ENCODE measurements at places on chromosomes 1 and 21. TPM values are rescaled to one million over a fixed set of nuclear protein-coding genes. Genes with fewer than 3 reads are reported as not detected.

Gene CZIB
- 44.9 TPM for total RNA-seq

Gene PAPPA2
- 0.02 TPM for total RNA-seq

Gene CTPS1
- 175 TPM for total RNA-seq

Gene TRIM67
- total RNA-seq = not detected

Gene ERICH3
- total RNA-seq = not detected

Gene MAP3K21
- total RNA-seq = 1.6 TPM

Gene PRAMEF14
- total RNA-seq = not detected

Gene RGL1
- total RNA-seq = 1.7 TPM

Gene LCE1F
- total RNA-seq = not detected

Gene SPRR2F
- total RNA-seq = not detected

DNA sequence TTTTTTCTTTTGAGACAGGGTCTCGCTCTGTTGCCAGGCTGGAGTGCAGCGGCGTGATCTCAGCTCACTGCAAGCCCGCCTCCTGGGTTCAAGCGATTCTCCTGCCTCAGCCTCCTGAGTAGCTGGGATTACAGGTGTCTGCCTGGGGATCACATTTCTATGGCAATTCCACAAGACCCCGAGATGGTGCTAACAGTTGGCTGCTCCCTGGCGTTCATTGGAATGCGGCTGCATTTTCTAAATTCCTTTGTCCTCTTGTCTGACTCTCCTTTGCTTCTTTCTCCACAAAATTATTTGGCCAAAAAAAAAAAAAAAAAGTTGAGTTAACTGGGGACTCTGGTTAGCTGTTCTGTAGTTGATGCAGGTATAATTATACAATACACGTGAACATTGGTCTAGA is 176.4 kb downstream of the ETS2 start:
- no peak overlapping the region for H3K27ac ChIP-seq
- H3K27me3 ChIP-seq = peaks cover 2% of the 10 kb centered on the region
- H3K36me3 ChIP-seq = peaks cover 4% of the 10 kb centered on the region

DNA sequence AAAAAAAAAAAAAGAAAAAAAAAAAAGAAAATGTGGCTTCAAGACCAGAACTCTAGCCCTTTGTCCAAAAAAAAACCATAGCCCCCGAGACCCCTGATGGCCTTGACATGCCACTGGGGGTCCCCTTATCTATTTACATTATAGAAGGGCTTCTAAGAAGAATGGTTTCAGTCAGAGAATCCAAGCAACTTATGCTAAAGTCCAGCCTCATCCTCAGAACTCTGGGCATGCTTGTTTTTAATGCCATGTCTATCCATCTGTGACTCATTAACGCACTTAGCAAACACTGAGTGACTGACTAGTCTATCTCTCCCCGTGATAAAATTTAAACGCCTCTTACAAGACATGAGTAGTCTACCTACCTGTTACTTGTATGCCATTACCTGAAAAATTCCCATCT is 29.3 kb downstream of the ERG start:
- no peak overlapping the region for H3K27ac ChIP-seq
- no peak overlapping the region for H3K4me3 ChIP-seq
- no peak for DNase-seq
- peaks cover 20% of the 10 kb centered on the region for H3K27me3 ChIP-seq
- no peaks in the 10 kb centered on the region for H3K4me1 ChIP-seq
- H3K36me3 ChIP-seq = no peaks in the 10 kb centered on the region

GRCh38 chr21:31576428-31576827 is 83.1 kb upstream of the SOD1 start:
- peaks cover 5% of the 10 kb centered on the region for H3K4me1 ChIP-seq
- no peak overlapping the region for H3K27ac ChIP-seq
- no peaks in the 10 kb centered on the region for H3K36me3 ChIP-seq

DNA sequence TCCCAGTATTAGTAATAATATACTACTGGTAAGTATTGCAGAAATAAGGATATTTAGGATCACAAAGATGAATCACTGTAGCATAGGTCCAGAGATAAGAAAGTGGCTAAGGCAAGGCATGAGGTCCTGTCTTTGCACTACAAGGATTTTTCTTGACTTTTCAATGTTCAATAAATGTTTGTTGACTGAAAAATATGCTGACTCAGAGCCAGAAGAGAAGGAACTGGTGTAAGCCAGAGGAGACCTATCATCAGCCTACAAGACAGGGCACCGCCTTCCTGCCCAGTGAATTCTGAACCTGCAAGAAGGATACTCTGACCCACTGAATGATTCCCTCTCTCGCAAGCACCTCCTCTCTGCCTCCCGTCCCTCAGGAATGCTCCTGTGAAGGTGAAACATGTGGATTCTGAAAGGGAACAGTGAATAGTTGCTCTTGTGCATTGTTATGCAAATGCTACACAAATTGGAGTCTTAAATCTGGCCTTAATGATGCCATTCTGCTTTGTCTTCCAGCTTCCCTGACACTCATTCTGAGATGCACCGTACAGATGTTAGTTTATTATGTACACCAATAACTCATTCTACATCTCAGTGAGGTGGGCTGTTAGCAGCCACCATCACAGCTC is 540.0 kb downstream of the OMA1 start:
- H3K4me1 ChIP-seq = no peaks in the 10 kb centered on the region
- H3K36me3 ChIP-seq = no peaks in the 10 kb centered on the region
- peaks cover 2% of the 10 kb centered on the region for H3K27me3 ChIP-seq
- H3K4me3 ChIP-seq = no peak overlapping the region
- no peak for DNase-seq
- H3K27ac ChIP-seq = no peak overlapping the region

DNA sequence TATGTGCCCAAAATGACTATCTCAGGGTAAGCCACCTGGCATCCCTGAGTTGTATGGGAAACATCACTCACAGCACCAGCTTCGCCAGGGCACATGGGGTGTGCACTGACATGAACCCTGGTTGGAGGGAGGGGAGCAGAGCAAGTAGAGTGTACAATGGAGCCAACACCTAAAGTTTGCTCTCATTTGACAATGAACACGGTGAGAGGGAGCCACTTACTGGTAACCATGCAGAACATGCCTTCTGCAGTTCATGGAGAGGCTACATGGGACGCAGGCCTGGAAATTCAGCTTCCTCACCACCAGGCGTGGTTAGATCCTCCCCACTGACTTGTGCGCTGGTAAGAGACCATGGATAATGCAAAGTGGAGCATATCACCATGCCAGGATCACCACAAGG is 10.0 kb upstream of the CPLANE2 start:
- H3K4me1 ChIP-seq = peaks cover 12% of the 10 kb centered on the region
- H3K27me3 ChIP-seq = no peaks in the 10 kb centered on the region
- peaks cover 24% of the 10 kb centered on the region for H3K36me3 ChIP-seq
- no peak overlapping the region for H3K27ac ChIP-seq
- H3K4me3 ChIP-seq = no peak overlapping the region
- DNase-seq = no peak

DNA sequence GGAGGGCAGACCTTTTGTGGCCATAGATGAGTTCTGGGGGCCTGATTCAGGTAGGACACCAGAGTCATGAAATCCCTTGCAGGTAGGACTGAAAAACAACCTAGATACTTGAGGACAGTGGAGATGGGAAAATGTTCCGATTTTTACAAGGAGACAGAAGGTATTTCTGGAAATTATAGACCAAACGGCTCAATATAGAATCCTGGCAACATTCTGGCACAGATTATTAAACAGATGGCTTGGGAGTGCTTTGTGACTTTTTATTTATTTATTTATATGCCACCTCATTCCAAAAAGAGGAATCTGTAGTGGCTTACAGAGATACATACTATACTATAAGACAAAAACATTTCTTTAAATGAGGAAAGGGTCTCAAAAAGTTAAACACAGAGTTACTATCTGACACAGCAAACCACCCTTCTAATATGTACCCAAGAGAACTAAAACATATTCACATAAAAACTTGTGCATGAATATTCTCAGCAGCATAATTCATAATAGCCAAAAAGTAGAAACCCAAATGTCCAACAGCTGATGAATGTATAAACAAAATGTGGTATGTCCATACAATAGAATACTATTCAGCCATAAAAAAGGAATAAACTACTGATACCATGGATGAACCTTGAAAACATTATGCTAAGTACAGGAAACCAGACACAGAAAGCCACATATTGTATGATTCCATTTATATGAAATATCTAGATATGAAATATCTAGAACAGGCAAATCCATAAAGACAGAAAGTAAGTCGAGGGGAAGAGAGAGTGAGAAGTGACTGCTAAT is 49.8 kb downstream of the CDK18 start:
- DNase-seq = no peak
- H3K27me3 ChIP-seq = peaks cover 43% of the 10 kb centered on the region
- H3K36me3 ChIP-seq = peaks cover 2% of the 10 kb centered on the region
- H3K4me1 ChIP-seq = no peaks in the 10 kb centered on the region

GRCh38 chr1:41958015-41958673 is 39.4 kb upstream of the HIVEP3 start:
- H3K27me3 ChIP-seq = no peaks in the 10 kb centered on the region
- DNase-seq = no peak
- peaks cover 9% of the 10 kb centered on the region for H3K4me1 ChIP-seq
- H3K27ac ChIP-seq = no peak overlapping the region
- no peaks in the 10 kb centered on the region for H3K36me3 ChIP-seq

- no peaks in the 10 kb centered on the region for H3K36me3 ChIP-seq
- no peak for DNase-seq
- H3K4me3 ChIP-seq = no peak overlapping the region
- H3K4me1 ChIP-seq = no peaks in the 10 kb centered on the region
- no peak overlapping the region for H3K27ac ChIP-seq
- no peaks in the 10 kb centered on the region for H3K27me3 ChIP-seq
These were observed 262.8 kb downstream of the TPR start for GRCh38 chr1:186112280-186112679.

GRCh38 chr1:8169364-8170058 is 143.4 kb upstream of the ERRFI1 start:
- DNase-seq = peak; percentile 86
- H3K27ac ChIP-seq = peak overlapping the region; percentile 87
- peak overlapping the region; percentile 48 for H3K4me3 ChIP-seq
- H3K4me1 ChIP-seq = peaks cover 24% of the 10 kb centered on the region
- no peaks in the 10 kb centered on the region for H3K27me3 ChIP-seq

DNA sequence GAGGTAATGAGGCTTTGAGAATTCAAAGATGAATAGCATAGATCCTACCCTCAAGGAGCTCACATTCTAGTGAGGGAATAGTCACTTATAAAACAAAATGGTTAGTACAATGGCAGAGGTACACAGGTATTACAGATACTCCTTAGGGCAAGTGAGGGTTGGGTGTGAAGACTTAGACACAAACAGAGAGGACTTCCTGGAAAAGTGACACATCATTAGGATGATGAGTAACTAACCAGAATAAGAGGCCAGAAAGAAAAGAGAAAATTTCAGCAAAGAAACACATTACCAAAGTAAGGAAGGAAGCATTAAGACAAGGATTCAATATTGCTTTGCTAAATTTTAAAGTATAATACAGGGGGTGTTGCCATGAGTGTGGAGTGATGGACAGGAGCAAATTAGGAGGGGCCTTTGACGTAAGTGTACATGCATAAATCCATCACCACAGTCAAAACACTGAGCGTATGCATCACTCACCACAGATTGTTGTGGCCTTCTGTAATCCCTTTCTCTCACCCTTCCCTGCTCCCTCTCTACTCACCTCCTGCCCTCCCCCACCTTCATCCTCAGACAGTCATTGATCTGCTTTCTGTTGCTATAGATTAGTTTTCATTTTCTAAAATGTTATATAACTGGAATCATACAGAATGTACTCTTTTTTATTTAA is 7.9 kb downstream of the CD53 start:
- H3K4me3 ChIP-seq = peak overlapping the region; percentile 84
- peak overlapping the region; percentile 99 for H3K27ac ChIP-seq
- peak; percentile 85 for DNase-seq
- peaks cover 49% of the 10 kb centered on the region for H3K36me3 ChIP-seq
- no peaks in the 10 kb centered on the region for H3K27me3 ChIP-seq

Data from activated CD4-positive, alpha-beta T cell treated with anti-CD3 and anti-CD28 coated beads, Interleukin-2, amount 10 ng/mL, durations not matched to agents 24 days and 14 days (primary cell).